Osteoblast (primary cell): ENCODE measurements at places on chromosomes 13 and 19. TPM values are rescaled to one million over a fixed set of nuclear protein-coding genes. Genes with fewer than 3 reads are reported as not detected.

BEST2 gene
- not detected in 2 replicates for total RNA-seq

SLAIN1 gene
- total RNA-seq: not detected in 2 replicates

PRX gene
- total RNA-seq: 2.7 and 3.3 TPM in 2 replicates

OR2Z1 gene
- not detected in 2 replicates for total RNA-seq

DNA sequence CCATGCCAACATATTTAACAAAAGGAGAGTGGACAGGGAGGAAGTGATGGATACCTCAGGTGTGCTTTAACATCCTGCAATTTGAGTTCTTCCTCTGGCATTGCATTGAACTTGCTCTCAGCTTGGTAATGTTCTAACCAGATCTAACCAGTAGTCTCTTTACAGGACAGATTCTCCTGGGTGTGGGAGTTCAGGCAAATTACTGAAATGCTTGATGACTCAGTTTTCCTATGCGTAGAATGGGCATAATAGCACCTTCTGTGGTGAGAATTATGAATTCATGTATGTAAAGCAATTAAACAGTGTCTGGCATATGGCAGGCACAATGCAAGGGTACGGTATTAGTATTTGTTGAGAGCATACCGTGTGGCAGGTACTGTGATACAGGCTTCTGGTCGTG lies 3.6 kb downstream of the AKAP11 start:
- H3K27ac ChIP-seq: no peak overlapping the region
- H3K27me3 ChIP-seq: no peaks in the 10 kb centered on the region
- H3K4me1 ChIP-seq: peaks cover 29% of the 10 kb centered on the region
- H3K4me3 ChIP-seq: no peak overlapping the region
- DNase-seq: no peak

DNA sequence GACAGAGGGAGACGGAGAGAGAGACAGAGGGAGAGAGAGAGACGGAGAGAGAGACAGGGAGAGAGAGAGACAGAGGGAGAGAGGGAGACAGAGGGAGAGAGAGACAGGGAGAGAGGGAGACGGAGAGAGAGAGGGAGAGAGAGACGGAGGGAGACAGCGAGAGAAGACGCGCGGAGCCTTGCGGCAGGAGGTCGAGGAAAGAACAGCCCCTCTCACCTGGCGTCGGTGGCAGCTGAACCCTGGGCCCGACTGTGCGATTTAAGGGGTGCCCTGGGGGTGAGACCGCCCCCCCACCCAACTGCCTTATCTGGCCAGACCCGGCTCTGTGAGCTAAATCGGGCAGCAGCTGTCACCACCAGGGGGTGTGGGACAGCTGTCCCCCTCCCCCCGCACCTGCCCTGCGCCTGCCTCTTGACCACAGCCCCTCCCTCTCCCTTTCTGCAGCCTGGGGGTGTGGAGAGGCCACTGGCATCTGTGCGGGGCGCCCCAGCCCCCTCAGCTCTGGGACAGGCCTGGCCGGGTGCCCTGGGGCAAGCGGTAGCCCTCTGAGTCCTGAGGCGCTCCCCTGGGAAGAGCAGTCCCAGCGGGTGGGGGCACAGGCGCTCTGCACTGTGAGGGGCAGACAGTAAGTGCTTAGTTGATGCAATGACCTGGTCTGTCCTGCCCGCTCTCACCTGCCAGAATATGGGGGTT lies 10.8 kb downstream of the JOSD2 start:
- no peak overlapping the region for H3K4me3 ChIP-seq
- peaks cover 5% of the 10 kb centered on the region for H3K27me3 ChIP-seq
- H3K36me3 ChIP-seq: no peaks in the 10 kb centered on the region
- no peaks in the 10 kb centered on the region for H3K4me1 ChIP-seq
- no peak for DNase-seq

DNA sequence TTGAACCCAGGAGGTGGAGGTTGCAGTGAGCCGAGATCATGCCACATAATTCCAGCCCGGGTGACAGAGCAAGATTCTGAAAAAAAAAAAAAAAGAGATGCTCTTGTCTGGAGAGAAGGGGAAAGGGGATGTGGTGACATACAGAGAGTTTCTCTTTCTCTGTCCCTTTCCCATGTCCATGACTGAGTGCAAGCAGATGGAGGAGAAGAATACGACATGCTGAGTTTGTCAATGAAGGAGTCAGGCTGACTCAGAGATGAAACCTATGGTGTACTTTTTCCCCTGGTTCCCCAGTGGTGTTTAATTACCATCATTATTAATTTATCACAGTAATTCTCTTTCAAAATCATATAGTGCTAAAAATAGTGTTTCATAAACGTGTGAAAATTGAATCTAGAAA lies 448.8 kb downstream of the FOXO1 start:
- no peak for DNase-seq
- H3K27me3 ChIP-seq: peaks cover 8% of the 10 kb centered on the region
- H3K36me3 ChIP-seq: no peaks in the 10 kb centered on the region
- H3K4me1 ChIP-seq: peaks cover 13% of the 10 kb centered on the region

DNA sequence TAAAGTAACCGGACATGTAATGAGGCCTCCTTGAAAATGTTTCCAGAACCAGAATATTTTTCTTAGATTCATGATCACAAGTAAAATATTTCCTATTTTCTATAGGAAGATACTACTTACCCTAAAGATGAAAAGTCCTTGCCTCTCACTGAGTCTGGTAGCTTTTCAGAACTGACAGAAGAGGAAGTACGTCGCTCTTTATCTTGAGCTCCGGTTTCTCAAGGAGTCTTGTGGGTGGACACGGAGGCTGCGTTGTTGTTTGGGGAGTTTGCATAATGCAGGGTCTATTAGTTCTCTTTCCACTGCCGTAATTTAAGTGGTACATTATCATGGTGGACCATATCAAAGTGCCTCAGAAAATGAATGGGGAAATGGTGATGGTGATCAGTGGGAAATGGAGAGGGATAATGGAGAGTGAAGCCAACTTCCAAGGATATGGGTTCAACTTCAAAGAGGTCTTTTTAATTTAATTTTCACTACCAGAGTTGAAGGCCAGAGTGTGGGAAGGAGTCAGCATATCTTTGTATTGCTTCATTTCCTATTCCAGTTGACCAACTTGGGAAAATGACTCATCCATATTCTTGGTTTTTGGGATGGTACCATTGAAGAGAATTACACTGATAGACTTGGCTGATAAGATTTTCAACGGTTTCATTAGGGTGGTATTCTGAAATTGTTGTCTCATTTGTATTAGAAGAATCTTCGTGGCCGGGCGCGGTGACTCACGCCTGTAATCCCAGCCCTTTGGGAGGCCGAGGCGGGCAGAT lies 23.4 kb downstream of the MBD3L2B start:
- H3K27me3 ChIP-seq: no peaks in the 10 kb centered on the region
- no peaks in the 10 kb centered on the region for H3K36me3 ChIP-seq
- H3K27ac ChIP-seq: no peak overlapping the region
- H3K4me3 ChIP-seq: no peak overlapping the region

DNA sequence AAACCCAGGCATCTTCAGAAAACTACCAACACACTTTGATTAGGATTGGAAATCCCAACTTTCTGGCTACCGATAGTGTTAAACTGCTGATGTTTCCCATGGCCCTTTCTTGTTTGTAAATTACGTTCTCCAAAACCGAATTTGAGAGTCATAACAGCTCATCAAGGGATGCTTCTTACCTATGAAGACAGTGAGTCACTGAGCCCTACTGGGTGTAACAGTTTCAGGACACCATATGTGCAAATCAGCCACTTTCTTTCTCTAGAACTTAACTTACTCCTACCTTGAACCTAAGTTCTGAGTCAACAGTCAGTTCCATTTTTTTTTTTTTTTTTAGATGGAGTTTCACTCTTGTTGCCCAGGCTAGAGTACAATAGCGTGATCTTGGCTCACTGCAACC lies 410.1 kb upstream of the TSHZ3 start:
- no peaks in the 10 kb centered on the region for H3K36me3 ChIP-seq
- no peaks in the 10 kb centered on the region for H3K4me1 ChIP-seq
- no peaks in the 10 kb centered on the region for H3K27me3 ChIP-seq
- H3K4me3 ChIP-seq: no peak overlapping the region
- DNase-seq: no peak
- H3K27ac ChIP-seq: no peak overlapping the region

GRCh38 chr13:95643936-95644598 lies 439 bp downstream of the DZIP1 start:
- H3K4me3 ChIP-seq: peak overlapping the region; percentile 78
- DNase-seq: peak; percentile 81
- H3K4me1 ChIP-seq: peaks cover 22% of the 10 kb centered on the region
- H3K36me3 ChIP-seq: peaks cover 5% of the 10 kb centered on the region
- H3K27me3 ChIP-seq: no peaks in the 10 kb centered on the region

GRCh38 chr13:23449398-23450162 lies 16.1 kb upstream of the SACS start:
- no peak for DNase-seq
- no peak overlapping the region for H3K4me3 ChIP-seq
- no peak overlapping the region for H3K27ac ChIP-seq
- no peaks in the 10 kb centered on the region for H3K4me1 ChIP-seq
- no peaks in the 10 kb centered on the region for H3K36me3 ChIP-seq

DNA sequence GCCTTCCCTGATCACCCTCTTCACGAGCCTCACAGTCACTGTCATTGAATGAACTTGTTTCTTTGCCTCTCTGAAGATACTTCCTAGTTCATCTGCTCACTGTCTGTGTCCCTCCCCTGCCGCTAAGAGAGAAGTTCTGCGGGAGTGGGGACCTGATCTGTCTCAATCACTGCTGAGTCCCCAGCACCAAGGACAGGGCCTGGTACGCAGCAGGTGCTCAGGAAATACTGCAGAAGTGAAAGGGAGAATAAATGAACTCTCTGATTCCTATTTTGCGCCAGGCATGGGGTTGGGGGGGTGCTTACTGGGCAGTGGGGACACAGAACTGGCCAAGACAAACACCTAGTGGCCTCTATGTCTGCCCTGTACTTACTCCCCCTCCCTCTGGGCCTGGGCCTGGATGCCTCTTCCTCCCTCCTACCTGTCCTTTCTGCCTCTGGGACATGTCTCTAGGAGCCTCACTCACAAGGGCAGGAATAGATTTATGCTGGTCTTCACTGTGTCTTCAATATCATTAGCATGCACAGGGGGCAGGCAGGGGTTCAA lies 17.5 kb downstream of the FCGBP start:
- H3K4me1 ChIP-seq: no peaks in the 10 kb centered on the region
- H3K27ac ChIP-seq: no peak overlapping the region
- peak; percentile 84 for DNase-seq
- no peaks in the 10 kb centered on the region for H3K36me3 ChIP-seq

- peaks cover 36% of the 10 kb centered on the region for H3K27me3 ChIP-seq
- no peaks in the 10 kb centered on the region for H3K36me3 ChIP-seq
- peaks cover 3% of the 10 kb centered on the region for H3K4me1 ChIP-seq
- DNase-seq: peak; percentile 62
- no peak overlapping the region for H3K4me3 ChIP-seq
Measured at GRCh38 chr19:1674293-1674679, 21.9 kb upstream of the TCF3 start.

- H3K4me3 ChIP-seq: no peak overlapping the region
- no peaks in the 10 kb centered on the region for H3K27me3 ChIP-seq
- no peak for DNase-seq
- H3K27ac ChIP-seq: peak overlapping the region; percentile 46
Measured at GRCh38 chr13:41621716-41622431, 164.5 kb downstream of the RGCC start.

DNA sequence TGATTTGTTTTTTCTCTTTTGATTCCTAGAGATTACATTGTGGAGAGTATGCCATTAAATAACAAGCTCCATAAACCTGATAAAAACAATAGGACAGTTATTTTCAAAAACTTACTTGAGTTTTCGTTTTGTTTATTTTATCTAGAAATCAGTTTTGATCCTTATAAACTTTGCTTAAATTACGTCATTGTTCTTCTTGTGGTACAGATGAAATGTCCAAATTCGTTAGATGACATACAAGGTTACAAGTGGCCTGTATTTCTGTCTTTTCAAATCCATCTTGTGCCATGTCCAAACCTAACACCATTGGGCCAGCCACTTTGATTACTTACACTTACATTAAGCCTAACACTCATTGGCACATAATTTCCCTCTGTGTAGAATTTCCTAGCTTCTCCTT lies 372.0 kb downstream of the PCDH9 start:
- DNase-seq: no peak
- no peak overlapping the region for H3K4me3 ChIP-seq
- H3K27me3 ChIP-seq: no peaks in the 10 kb centered on the region
- H3K4me1 ChIP-seq: peaks cover 4% of the 10 kb centered on the region
- no peak overlapping the region for H3K27ac ChIP-seq
